ENCODE measurements at places on chromosomes 6 and 20.
A peak's percentile ranks its signal among the peaks of the same experiment; 100 is the strongest.

GRCh38 chr20:13220194-13220903 lies 725 bp upstream of the ISM1 start:
- peak; percentile 11 for DNase-seq

DNA sequence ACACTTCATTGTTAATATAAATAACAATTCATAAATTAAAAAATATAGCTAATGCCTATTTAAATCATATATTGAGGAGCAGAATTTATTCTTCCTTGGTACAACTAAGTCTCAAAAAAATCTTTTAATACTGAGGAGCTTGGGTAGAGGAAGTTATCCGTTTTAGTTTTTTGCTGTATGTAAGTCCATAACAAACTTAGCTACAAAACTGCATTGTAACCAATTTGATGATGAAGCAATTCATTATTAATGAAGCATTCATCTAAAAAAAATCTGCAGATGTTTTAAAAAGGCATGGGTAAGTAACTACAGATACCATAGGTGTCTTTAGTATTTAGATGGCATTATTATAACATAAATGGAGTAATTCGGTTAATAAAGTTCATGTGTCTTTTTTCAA lies 1.3 kb downstream of the KHDRBS2 start:
- no peak for DNase-seq

GRCh38 chr6:69802995-69803394 lies 6.2 kb upstream of the LMBRD1 start:
- no peak for DNase-seq

- DNase-seq, result no peak
Measured at GRCh38 chr6:41780551-41781365, at the start of gene PRICKLE4. Gene PRICKLE4 (plus strand): TSS chr6:41780782. CDS start chr6:41783474, 2,692 bp downstream.

DNA sequence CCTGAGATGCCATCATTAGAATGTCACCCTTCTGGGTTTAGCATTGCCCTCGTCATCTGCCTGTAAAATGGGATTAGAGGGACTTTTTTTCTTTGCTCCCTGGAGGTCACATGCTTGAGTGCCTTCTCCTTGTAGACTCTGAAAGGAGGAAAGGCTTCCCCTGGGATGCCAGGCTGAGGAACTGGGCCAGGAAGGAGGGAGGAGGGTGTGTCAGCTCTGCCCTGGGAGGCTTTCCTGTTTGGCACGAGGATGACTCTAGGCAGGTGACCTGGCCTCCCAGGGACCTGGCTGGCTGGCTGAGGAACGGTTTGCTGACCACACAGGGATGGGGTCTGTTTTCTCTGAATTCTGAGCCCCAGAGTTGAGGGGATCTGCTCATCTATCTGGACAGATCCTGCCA lies 137.9 kb upstream of the RNF24 start:
- DNase-seq, result no peak

DNA sequence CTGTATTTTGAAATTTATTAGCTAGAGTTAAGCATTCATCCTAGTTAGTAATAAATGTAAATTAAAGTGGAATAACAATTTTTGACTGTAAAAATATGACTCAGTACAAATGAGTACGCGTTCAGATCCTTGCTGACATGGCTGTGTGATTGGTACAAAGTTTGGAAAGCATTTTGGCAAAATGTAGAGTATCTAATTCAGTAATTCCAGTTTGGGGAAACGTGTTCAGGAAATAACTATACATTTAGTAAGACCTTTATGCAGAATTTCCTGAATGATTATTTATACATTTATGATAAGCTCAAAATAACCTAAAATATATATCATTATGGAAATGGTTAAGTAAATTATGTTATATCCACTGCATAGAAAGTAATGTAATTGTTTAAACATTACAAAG lies 8.0 kb downstream of the VTA1 start:
- DNase-seq, result no peak

- no peak for DNase-seq
Measured at GRCh38 chr6:14464055-14464454, 346.5 kb downstream of the CD83 start.

GRCh38 chr6:88380083-88380482 lies 213.9 kb upstream of the CNR1 start:
- DNase-seq, result peak; percentile 14

DNA sequence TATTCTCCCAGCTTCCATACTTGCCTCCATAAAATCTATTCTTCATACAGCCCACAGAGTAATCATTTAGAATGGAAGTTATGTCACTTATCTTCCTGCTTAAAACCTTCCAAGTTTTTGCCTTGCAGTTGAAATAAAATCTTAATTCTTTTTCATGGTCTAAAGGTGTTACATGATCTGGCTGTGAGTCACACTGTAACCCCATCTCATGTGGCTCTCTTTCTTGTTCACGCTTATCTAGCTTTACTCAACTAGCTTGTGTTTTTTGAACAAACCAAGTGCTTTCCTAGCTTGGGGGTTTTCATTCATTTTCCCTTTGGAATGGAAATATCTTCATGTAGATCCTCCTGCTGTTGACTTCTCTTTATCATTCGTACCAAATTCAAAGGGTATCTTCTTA lies 23.6 kb upstream of the THEMIS start:
- DNase-seq, result no peak

DNA sequence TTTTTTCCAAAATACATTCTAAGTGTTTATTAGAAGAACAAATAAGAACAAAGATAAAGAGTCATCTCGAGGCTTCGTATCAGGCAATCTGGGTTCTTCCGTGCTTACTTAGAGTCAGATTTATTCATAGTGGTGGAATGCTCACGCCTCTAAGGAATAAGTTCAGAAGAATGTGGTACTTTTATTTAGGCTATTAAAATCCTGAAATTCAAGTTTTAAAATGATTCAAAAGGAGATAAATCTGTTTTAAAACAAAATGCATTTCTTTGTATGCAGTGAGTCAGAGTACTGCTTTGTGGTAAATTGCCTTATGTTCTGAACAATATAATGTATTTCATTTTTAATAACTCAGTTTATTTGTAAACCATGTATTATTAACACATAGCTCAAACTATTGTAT lies 89.1 kb downstream of the FUT9 start:
- DNase-seq, result no peak

DNA sequence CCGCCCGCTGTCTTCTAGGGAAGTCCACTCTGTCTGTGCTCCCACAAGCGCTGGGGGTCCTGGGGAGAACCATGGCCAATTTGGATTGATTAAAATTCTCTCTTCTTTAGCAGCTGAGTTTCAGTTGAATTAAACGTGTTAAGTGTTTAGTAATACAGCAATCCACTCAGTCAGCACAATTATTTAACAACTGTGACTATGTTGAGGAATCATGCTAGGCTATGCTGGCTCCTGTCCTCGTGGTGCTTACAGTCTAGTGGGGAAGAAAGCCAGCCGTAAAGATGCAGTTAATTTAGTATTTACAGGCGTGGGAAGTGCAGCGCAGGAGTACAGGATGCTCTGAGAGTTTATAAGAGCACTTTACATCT lies 88.9 kb upstream of the FOXP4 start:
- no peak for DNase-seq

DNA sequence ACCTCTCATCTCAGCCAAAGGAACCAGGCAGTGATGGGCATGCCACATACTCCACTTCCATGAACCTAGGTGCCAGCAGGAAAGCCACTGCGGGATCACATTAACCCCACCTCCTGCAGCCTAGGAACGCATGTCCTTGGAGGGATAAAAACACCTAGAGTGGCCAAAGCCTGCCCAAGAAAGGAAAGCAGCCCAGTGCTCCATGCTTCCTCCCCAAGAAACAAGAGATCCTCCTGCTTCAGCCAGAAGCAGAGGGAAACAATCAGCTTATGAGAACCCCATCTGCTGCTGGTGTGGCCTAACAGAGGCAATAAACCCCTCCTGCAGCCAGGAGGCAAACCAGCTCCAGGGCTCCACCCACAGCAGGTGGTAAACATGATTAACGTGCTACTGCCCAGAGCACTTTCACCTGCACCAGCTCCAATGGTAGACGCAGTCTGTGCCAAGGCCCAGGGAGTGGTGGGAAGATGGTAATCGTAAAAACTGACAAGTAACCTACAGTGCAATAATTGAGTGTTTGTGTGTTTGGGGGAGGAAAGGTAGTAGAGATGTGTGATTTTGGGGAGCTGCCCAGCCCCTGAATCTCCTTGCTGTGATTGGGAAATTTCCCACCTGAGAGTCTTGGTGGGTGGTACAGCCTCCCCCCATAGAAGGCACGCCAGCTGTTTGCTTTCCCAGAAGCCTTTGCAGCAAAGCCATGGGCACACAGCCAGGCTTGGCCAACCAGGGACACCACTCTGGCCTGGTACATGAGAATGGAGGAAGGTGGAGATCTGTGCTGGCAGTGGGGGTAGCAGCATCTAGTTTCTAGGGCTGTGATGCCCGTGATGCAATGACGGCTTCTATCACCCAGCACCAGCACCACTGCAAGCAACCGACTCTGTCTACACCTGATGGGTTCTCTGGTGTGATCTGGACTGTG lies 50.6 kb upstream of the TBC1D7 start:
- DNase-seq, result no peak

GRCh38 chr20:8000796-8001195 lies 18.8 kb downstream of the TMX4 start:
- no peak for DNase-seq

DNA sequence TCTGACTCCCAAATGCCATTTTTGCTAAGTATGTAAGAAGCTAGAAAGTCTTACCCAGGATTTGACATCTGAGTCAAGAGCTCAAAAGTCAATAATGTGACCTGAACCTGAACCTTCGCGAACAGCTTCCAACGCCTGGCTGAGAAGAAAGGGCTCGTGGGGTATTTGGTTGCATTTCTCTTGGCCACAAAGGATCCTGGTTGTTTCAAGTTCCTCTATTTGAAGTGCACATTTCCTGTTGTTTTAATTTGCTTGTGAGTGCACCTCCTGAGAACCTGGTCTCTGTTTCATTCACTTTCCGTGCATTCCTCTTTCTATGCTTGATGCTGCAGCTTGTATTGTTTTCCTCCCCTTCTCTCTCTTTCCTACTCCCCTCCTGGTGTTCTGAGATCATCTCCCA lies 212.5 kb downstream of the FOXA2 start:
- no peak for DNase-seq

- DNase-seq, result no peak
Measured at GRCh38 chr20:60050193-60050947, 92.1 kb downstream of the CDH26 start.

DNA sequence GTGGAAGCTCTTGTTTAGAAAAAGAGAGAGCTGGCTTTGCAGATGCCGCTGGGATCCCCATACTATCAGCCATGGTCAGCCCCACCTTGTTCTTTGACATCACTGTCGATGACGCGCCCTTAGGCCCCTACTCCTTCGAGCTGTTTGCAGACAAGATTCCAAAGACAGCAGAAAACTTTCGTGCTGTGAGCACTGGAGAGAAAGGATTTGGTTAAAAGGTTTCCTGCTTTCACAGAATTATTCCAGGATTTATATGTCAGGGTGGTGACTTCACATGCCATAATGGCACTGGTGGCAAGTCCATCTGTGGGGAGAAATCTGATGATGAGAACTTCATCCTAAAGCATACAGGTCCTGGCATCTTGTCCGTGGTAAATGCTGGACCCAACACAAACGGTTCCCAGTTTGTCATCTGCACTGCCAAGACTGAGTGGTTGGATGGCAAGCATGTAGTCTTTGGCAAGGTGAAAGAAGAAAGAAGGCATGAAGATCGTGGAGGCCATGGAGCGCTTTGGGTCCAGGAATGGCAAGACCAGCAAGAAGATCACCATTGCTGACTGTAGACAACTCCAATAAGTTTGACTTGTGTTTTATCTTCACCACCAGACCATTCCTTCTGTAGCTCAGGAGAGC lies 2.4 kb upstream of the BLCAP start:
- no peak for DNase-seq

DNA sequence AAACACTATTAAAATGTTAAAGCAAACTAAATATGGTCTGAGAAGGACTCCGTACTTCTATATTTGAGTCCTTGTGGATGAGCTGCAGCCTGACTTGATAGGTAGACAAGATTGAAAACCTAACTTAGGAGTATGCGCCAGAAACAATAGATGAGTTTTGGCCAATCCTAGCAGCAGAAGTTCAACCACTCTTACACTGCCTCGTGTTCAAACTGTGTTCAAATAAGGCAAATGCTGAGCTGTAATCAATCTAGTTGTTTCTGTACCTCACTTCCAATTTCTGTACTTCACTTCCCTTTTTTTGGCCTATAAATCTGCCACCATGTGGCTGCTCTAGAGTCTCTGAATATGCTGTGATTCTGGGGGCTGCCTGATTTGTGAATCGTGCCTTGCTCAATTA lies 13.2 kb upstream of the SERINC1 start:
- DNase-seq, result no peak

GRCh38 chr6:13373488-13373886 lies 45.1 kb upstream of the TBC1D7 start:
- DNase-seq, result no peak

- DNase-seq, result no peak
Measured at GRCh38 chr20:8073024-8073832, 53.7 kb upstream of the TMX4 start.

DNA sequence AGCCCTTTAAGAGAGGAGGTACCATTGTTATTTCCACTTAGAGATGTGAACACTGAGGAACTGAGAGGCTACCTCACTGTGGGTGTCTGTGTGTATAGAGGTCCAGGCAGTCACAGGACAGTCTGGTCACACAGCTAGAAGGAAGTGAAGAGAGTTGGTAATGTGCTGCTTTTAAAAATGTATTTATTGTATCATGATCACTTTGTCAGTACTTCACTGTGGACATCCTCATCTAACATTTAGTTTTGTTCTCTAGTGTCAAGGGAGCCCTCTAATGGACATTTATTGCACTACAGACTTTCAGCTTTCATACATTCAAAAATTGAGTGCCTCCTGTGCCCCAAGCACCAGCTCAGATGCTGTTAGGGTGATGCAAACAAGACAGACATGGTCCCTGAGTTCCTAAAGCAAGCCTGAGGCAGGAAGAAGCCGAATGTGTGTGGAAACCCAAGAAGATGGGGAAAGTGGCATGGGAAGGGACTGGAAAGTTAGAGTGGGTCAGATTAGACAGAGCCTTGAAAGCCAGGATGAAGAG lies 123.0 kb downstream of the SLC16A10 start:
- no peak for DNase-seq

DNA sequence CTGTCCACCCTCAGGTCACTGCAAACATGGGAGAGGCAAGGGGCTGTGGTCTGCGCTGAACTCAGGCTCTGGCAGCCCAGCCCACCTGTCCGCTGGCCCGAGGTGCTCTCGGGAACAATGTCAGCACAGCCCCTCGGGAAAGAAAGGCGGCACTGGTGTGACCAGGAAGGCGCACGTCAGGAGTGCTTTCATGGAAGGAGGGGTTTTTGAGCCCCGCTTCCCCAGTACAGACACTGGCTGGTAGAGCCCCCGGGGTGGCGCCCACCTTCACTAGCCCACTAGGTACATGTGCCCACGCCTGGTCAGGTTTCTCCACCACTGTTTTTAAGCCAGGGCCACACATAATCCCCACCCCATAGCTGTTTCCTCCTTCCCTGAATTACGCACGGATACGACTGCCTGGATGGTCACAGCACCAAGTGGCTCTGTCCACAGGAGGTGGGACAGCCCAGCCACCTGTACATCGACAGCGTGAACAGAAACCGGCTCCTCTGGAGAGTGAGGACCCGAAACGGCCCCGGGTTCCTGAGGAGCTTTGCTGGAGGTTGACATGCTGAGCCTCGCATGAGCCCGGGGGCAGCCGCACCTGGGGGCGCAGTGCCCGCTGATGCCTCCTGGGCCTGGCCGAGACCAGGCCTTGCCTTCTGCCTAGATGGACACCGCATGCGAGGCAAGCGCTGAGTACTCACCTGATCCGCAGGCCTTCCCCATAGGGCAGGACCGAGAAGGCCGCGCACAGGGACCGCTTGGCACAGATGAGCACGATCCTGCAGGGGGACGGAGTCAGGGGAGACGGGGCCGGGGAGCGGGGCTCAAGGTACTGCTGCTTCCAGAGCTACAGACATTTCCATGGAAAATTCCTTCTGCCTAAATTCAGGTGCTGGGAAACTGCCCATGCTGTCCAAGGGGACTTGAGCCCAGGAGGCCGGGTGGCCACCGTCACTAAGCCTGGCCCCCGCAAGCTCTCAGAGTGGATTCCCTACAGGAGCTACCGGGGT lies 7.6 kb downstream of the RPS21 start:
- DNase-seq, result no peak
